ENCODE measurements at places on chromosomes 7 and 10.

DNA sequence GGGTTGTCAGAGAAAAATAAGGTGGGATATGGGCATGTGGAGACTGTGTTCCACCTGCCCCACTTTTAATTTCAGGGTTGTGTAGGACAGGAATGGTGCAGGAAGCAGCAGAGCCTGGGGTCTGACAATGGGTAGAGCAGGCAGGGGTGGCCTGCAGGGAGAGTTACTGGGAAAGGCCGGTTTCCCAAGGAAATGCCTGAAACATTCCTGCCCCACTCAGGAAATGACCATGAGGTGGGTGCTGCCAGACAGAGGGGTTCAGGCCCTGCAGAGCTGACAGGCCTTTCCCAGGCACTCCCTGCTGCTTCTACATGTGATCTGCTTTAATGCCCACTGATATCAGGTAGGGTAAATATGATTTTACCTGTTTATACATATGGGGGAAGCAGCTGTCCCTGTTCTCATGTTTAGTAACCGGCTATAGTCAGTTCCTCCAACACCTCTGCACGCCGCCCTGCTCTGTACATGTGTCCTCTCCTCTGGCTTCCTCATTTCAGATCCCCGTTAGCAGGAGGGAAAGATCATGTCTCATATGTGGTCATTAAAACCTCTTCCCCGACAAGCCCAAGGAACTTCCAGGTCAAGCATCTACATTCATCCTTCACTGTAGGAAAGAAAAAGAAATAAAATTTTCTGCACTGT lies 118.6 kb upstream of the PRSS58 start:
- DNase-seq, result peak; percentile 86

DNA sequence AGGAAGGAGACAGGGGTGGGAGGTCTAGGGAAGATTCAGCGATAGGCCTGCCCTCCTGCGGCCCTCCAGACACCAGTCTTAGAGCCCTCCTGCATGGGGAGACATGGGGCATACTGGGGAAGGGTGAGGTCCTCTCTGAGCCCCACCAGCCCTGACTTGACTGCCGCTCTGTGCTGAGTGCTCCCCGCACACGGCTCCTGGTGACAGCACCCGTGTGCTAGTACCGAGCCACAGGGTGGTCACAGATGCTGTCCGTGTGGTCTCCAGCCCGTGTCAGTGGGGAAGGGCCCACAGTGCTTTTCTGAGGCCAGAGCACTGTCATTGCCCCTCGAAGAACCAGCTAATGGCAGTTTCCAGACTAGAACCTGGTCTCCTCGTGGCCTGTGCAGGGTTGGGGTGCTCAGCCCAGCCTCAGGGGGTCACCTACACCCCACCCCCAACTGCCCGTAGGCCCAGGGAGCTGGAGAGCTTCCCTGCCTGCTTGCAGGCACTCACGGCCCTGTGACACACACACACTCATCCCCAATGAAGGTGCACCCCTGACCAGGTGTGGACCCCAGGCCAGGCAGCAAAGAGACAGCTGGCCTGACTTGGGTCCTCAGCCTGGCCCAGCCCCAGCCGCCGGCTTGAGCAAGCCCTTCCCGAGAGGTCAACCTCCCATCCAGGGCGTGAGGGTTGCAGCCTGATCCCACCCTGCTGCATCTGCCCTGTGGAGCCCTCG lies 86.0 kb upstream of the RET start:
- DNase-seq, result no peak

DNA sequence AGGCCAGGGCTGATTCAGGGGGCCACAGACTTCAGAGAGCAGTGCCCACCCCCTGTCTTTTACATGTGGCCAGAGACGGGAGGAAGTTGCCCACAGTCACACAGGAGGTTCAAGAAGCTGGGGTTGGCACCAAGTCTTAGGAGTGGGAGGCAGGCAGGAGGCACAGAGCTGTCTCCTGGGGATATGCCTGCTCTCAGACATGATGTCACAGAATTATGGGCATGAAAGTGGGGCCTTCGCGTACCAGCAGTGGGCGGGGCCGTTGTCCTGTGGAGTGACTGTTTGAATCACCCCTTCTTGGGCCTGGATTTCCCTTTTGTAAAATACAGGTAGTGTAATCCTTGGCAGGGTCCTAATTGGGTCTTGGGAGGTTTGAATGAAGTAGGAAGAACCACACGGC lies 81.2 kb upstream of the PPIF start:
- DNase-seq, result peak; percentile 58

- peak; percentile 16 for DNase-seq
These were observed at the start of gene AHR for GRCh38 chr7:17298102-17298839. Gene AHR, plus strand, starts transcription at chr7:17298652. Its CDS starts 613 bp downstream, at chr7:17299265.

DNA sequence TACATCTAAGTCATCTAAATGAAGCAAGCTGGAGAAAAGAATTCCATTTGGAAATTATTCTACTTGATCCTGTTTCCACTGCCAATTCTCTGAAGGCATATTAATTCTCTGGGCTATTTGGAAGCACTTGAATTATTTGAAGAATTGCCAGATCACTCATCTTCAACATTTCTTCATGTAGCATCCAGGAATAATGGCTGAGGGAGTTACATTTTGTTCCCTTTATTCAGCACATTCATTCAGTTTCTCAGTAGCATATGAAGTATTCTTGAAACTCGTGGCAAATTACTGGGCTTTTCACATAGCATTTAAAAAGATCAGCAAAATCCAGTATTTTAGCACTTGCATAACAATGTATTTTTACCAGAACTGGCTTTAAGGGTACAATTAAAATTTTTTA lies 127.1 kb upstream of the VIPR2 start:
- DNase-seq, result no peak

Data from GF-D8 (cell line).